CD4-positive, alpha-beta T cell treated with Interleukin-4 for 4 hours (primary cell): ENCODE measurements at places on chromosomes 1 and 21.

DNA sequence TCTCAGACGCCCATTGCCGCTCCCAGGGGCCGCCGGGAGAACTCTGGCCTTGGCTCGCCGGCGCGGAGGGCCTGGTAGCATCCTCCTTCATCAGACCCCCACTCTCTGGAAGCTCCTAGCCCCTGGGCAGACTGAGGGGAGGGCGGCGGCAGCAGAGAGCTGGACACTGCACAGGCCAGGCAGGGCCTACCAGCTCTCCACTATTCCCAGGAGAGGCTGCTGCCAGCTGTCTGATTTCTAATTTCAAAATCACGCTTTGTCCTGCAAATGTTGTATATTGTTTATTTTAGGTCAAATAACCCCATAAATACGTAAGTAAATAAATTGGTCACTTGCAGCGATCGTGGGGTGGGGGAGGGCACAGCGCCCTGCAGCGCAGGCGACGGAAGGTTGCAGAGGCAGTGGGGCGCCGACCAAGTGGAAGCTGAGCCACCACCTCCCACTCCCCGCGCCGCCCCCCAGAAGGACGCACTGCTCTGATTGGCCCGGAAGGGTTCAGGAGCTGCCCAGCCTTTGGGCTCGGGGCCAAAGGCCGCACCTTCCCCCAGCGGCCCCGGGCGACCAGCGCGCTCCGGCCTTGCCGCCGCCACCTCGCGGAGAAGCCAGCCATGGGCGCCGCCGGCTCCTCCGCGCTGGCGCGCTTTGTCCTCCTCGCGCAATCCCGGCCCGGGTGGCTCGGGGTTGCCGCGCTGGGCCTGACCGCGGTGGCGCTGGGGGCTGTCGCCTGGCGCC, at the start of gene MTARC1:
Gene MTARC1 (plus strand): TSS at position 577 of the 732 bp plus-strand sequence. CDS start 32 bp downstream, at position 609.
- no peak for DNase-seq

GRCh38 chr1:70221238-70222121, at the start of gene SRSF11:
SRSF11 (plus strand) TSS chr1:70221380; CDS start chr1:70221637, 257 bp downstream.
- DNase-seq: peak; percentile 96

- DNase-seq: no peak
Observed at GRCh38 chr1:234495231-234495990, 16.4 kb upstream of the TARBP1 start.

- no peak for DNase-seq
Observed at GRCh38 chr1:41162441-41162840, 79.7 kb downstream of the SCMH1 start.

GRCh38 chr1:932776-933602, 9.3 kb downstream of the SAMD11 start:
- no peak for DNase-seq

DNA sequence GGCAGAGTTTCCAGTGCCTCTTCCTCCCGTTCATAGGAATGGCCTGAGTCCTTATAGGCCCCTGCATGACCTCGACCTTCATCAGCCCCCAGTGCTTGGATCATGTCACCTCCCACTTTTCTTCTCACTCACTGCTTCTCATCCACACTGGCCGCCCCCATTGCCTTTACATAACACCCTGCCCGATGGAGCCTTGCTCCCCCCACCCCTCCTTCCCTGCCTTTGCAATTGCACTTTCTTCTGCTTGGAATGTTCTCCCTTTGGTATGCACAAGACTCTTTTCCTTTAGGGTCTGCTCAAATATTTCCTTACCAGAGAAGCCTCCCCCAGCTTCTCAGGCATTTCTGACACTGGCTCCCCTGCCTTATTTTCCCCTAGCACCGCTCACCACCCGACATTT, 125.2 kb upstream of the KCNJ6 start:
- DNase-seq: no peak

DNA sequence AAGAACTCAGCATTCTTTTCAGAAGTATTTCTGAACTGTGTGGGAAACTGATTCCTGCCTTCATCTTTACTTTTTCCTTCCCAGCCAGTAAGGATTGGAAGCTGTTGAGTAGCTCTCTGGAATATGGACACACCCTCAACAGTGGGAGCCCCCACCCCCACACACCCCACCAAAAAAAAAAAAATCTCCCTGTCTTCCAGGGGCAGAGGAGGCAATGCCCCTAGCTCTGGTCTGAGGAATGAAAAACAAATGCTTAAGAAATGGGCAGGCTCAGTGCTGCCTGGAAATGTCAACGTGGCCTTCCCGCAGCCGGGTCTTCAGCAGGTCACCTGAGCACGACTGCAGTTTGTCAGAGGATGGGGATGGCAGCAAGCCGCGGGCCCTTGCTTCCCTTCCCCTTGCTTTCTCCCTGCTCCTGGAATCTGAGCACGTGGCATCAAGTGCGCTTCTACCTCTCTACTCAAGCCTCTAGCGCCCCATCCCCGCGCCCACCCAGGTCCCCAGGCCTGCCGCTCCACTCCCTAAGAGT, 479 bp downstream of the RGS16 start:
- DNase-seq: no peak

GRCh38 chr1:4227986-4228385, 327.9 kb upstream of the C1orf174 start:
- DNase-seq: no peak

DNA sequence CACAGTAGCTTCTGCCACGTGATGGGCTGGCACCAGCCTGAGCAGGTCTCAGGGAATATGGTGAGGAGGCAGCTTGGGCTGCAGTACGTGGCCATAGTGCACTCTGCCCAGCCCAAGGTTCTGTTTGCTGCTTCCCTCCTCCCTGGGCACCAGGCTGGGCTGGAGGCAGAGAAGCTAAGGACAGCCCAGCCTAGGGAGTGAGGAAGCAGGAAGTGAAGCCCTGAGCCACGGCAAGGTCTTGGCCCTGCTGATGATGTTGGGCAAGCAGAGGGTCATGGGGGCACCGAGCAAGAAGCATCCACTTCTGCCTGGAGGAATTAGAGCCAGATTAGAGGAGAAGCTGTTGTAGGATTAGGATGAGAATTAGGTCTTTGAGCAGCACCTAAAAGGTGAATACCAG, 326.7 kb upstream of the VAMP3 start:
- no peak for DNase-seq

DNA sequence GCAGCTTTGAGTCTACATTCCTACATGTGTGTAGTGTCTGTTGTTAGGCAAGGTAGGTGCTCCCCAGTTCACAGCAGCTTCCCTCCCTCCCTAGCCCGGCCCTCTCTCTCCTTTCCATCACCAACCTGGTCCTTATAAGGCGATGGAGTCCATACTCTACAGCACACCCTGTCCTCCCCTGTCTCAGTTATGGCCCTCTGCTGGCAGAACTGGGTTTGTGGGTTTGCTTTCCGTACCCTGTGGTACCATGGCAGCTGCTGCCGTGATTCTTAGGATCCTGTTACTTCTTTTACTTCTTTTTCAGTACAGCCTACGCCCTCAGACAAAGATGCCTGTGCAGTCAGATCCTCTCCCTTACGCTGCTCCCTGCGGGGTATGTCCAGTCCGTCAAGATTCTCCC, 31.7 kb downstream of the AK5 start:
- DNase-seq: peak; percentile 19

- DNase-seq: no peak
Observed at GRCh38 chr1:87707411-87707810, 378.7 kb downstream of the LMO4 start.

DNA sequence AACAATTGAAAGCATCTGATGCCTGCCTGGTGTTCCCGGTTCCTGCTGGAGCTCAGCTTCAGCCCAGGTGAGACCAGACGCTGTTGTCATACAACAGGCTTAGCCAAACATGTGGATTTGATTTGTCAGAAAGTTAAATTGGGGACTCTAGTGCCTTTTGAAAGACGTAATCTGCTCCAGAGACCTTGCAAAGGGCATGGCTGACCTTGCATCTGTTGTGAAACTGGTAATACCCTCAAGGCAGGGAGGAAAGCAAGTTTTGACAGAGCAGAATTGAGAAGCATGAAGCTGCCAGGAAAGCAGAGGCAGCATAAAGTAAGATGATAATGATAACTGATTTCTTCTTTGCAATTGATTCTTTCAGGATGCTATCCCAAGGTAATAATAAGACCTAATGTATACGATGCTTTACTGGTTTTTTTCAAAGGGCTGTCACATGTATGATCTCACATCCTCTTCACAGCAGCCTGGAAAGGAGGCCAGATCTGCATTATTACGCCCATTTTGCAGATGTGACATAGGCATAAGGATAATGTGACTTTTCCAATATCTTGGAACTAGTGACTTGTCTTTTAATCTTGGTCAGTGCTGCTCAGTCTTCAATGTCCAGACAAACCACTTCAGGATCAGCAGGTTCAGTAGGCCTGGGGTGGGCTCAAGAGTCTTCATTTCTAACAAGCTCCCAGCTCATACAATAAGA, 24.7 kb upstream of the CNN3 start:
- no peak for DNase-seq

- no peak for DNase-seq
Observed at GRCh38 chr1:53577761-53578100, 118.5 kb downstream of the DMRTB1 start.

GRCh38 chr1:244419024-244419423, 32.7 kb downstream of the ADSS2 start:
- no peak for DNase-seq

GRCh38 chr21:16377120-16377658, 647.4 kb downstream of the USP25 start:
- no peak for DNase-seq

GRCh38 chr21:39083377-39084008, 99.8 kb downstream of the PSMG1 start:
- no peak for DNase-seq

DNA sequence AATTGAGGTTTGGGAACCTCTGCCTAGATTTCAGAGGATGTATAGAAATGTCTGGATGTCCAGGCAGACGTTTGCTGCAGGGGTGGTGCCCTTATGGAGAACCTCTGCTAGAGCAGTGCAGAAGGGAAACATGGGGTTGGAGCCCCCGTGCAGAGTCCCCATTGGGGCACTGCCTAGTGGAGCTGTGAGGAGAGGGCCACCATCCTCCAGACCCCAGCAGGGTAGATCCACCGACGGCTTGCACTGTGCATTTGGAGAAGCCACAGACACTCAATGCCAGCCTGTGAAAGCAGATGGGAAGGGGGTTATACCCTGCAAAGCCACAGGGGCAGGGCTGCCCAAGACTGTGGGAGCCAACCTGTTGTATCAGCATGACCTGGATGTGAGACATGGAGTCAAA, 354.6 kb downstream of the ZNF326 start:
- no peak for DNase-seq

DNA sequence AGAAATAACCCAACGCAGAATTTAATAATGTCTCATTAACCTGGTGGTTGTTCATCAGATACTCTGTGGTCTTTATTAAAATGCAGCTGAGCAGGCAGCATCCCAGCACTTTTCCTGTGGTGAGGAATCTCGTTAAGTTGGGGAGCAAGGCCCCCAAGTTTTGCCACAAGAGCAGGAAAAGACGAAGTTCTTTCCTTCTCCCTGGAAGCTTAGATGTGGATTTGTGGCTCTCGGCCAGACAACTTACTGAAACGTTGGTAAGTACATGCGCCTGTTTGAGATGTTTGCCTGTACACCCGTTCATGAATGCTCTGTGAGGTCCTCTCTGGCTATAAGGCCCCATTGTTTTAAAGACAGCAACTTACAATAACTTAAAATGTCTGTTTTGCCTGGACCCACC, 34.3 kb upstream of the PDE9A start:
- DNase-seq: no peak

GRCh38 chr1:19205845-19206244, 4.2 kb downstream of the UBR4 start:
- no peak for DNase-seq

- no peak for DNase-seq
Observed at GRCh38 chr1:47235241-47235681, 3.2 kb upstream of the TAL1 start.

DNA sequence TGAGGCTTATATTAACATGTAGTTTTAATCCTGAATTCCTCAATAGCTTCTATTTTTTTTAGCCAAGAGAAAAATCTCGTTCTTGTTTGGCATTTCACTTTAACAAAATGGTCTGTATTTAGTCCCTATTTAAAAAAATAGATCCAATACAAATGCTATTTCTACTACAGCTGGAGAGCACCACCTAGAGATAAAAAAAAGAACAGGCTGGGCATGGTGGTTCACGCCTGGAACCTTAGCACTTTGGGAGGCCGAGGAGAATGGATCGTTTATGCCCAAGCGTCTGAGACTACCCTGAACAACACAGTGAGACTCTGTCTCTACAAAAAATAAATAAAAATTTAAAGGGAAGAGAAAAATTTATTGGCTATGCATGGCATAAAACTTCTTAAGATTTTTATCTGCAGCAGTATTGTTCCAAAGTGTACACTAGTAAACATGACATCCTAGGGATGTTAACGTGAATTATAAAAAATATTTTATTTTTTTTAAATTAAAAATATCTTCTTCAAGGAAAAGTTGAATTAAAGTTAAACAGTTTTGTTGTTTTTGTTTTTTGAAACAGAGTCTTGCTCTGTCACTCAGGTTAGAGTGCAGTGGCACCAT, 4.4 kb downstream of the ST7L start:
- peak; percentile 55 for DNase-seq

DNA sequence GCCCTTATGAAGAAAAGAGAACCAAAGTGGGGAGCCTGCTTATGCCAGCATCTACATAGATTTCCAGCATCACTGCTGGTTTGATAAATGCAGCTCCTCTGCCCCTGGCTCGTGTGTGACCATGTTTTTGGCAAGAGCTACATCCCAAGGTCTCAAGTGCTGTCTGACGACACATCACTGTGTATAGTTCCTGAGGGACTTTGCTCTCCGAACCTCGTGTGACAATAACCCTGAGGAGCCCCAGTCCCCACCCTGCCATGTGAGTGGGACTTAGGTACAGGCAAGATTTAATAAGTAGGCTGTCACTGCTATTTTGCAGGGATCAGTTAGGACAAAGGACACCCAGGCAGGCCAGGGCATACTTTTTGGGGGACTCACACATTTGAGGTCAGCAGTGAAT, 28.8 kb upstream of the RERE start:
- no peak for DNase-seq

DNA sequence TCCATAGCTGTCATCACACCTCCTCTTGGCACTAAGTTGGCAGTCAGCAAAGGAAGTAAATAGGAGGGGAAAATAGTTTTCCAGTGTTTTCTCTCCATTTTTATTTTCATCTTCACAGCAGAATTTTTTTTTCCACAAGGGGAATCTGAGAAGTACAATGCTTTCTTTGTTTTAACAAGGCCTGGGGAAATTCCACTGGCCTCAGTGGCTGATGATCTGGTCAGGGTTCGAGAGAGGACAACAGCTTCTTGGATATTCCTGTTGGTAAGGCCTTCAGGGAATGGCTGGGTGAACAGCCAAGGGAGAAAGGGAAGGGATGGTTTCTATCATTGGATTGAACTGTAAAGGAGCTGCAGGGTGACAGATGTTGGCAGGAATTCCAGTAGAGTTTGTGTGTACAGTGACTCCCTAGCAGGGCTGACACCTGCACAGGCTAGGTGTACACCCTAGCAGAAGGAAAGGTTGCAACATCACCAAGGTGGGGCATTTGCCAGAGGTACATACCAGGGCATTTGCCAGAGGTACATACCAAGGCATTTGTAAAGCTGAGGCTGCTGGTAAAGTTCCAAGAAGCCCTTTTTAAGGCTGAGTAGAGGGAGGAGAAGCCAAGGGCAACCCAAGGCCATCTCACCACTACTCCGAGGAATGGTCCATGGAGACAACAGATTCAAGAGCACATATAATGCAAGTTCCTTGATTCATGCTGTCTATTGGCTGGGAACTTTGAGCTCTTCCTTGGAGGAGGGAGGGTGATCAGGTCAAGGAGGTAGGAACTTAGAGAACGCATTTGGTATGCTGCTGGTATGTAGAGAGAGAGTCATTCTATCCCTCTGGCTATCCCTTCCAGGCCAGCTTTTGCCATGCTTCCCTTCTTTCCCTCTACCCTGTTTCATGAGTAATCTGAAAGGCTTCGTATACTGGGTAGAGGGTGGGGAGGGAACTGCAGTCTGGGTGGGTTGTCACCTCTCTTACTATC, 3.1 kb downstream of the GJA5 start:
- DNase-seq: no peak

GRCh38 chr1:213110349-213111300, 59.6 kb downstream of the RPS6KC1 start:
- DNase-seq: no peak
